ENCODE measurements at places on chromosomes 7 and 10.

DNA sequence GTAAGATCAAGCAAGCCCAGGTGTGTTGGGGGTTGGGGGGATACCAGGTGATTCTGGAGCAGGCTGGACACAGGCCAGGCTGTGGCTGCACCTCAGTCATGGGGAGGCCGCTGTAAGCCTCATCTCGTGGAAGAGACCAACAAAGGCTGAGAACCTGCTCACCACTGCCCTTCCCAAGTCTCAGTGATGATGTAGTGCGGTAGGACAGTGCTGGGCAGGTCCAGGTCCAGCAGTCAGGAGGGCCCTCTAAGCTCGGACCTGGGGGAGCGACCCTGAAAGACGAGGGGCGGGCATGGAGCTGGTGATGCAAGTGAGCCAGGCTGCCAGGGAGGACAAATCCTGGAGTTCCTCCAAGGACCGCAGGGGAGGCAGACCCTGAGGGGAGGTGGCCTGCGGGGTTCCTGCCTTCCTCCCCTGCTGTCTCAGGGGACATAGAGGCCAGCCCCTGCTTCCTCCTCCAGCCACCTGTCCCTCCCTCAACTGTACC, 3.3 kb upstream of the PWWP2B start:
- no peak for DNase-seq

DNA sequence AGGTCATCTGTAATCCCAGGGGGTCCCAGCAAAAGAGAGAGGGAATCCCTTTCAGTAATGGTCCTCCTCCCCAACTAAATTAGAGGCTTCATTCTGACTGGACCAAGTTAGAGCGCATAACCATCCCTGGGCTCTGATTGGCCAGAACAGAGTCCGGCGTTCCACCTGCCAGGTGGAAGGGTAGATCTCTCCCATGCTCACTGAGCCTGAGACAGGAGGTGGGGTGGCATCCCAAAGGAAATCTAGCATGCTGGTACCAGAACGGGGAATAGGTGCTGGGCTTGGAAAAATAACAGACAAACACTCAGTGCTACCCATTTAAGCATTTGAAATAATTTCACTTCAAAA, 21.0 kb upstream of the TSPAN33 start:
- DNase-seq = no peak

- no peak for DNase-seq
Observed at GRCh38 chr7:129110258-129110981, 34.1 kb upstream of the TSPAN33 start.

DNA sequence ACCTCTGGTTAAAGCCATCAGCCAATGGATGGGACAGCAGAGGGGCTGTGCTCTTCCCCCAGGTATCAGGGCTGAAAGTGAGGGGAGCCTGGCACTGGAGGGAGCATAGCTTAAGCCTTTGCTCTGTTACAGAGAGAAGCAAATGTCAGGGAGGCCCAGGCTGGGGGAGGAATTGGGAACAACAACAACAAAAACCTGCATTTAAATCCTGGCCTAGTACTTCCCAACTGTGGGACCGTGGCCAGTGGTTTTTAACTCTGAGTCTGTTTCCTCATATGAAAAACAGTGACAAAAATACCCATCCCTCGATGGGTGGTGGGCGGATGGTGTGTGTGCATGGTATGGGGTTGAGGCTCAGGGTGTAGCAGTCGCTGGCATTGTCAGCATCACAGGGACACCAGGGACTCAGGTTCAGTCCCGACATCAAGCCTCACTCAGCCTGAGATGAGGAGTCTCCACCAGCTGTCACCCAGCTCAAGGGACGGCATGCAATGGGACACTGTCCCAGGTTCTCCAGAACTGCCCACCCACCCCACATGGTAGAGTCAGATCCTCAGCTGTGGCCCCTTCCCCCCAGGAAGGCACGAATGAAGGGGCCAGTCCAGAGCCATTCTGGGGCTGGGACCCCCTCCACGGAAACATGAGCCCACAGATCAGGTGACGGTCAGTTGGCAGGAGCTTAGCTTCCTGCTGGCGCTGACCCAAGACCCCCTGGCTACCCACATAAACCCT, 74.5 kb downstream of the AFAP1L2 start:
- no peak for DNase-seq

GRCh38 chr7:1097120-1097504, 9.2 kb downstream of the GPER1 start:
- DNase-seq = no peak

DNA sequence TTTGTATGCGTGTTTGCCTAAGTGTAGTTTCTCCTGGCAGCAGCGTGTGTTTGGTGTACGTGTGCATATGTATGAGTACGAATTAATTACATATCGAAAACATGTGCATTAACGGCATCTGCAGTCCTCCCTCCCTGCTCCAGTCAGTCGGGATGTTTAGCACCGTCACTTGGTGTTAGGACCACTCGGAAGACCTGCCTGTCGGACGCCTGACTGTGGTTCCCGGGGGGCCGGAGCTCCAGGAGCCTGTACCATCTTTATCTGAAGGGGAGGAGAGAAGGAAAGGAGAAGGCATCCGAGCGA, 1.1 kb upstream of the CNTNAP2 start:
- DNase-seq = no peak

- DNase-seq = no peak
Observed at GRCh38 chr7:98687111-98687751, 70.1 kb downstream of the NPTX2 start.

- DNase-seq = no peak
Observed at GRCh38 chr10:102133373-102134195, 744 bp downstream of the PPRC1 start.

DNA sequence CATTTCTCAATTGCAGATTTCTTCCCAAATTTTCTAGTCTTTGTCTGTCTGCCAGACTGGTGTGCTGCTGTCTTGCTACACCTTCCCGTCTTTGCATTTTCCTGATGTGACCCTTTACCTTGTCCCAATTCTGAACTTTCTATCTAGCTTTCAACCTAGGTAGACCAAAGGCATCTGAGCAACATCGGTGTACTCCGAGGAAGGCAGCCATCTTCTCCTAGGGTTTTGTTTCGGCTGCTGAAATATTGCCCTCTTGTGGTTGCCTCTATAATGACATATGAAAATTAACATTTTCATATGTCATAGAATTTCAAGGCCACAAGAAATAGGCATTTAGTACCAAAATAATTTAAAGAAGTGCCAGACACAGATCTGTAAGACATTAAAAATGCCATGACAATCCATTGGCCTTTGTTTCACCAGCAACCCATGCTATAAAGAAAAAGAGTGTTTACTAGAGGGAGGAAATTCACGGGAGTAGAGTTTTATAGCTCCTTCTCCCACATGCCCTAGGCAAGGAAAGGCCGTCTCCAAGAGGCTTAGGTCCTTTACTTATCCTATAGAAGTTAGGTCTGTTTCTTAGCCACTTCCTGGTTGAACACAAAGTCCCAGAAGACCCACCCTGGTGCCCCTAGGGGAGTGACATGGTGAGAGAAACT, 23.4 kb downstream of the OR9A2 start:
- DNase-seq = no peak

GRCh38 chr10:71053169-71053895, 159.0 kb upstream of the UNC5B start:
- no peak for DNase-seq

- no peak for DNase-seq
Observed at GRCh38 chr7:141042222-141043193, 27.8 kb upstream of the MRPS33 start.

GRCh38 chr7:151615784-151616183, 96.1 kb upstream of the RHEB start:
- DNase-seq = no peak

DNA sequence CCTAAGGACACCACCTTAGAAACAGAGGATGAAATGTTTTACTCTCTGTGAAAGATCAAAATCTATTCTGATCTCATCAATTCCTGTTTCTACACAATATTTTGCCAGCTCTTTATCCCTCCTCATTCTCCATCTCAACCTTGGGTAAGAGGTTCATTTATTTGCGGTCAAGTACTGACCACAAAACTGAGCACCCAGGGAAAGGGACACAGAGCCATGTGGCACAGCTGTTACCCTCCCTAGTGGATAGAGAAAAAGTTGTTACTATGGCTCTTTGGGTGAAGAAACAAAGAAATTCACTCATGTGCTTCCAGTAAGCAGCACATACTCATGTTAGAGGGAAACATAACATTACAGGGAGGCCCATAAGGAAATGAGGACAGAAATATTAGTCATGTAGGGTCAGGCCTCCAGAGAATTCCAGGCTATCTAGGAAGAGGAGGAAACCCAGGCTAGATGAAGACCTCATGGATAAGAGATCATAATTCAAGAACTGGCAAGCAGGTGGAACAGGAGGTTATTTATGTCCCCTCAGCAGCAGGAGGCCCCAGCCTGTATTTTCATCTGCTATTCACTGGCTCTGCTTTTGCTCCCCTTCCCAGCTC, 114.5 kb downstream of the ATE1 start:
- DNase-seq = no peak

DNA sequence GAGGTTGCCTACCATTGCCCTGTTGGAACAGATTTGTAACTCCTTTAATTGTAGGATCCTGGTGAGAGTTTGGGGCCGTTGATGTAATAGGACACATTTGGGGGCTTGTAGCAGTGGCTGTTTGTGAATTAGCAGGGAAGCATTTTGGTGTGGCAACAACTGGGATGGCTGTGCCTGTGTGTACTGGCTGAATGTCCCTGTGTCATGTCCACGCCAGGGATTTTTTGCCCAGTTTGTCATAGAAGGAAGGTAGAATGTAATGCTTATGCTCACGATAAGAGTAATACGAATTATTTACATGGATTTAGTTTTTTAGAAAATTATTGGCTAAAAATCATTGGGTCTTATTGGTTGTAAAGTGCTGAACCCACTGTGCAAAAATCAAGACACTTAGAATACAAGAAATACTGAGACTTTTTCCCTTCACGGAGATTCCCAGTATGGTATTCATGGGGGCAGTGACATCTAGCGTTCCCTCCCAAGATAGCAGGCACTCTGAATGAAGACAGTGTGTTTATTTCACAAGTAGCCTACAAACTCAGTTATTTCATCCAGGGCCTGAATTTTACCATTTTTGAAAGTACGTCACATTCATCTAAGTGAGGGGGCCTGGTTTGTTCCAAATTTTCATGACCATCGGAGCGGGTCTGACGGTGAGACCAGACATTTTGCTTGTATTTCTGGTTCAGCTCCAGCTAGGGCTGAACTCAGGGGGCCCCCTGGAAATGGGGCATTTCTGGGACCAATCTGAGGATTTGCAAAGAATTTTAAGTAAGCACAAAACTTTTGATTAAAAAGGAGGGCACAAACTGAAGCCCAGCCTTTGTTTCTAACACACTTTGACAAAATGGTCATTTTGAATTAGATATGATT, 74.7 kb downstream of the CACNB2 start:
- DNase-seq = no peak

GRCh38 chr10:49611816-49612512, 1.9 kb downstream of the SLC18A3 start:
- DNase-seq = no peak

- DNase-seq = no peak
Observed at GRCh38 chr7:7820939-7821338, 102.5 kb upstream of the RPA3 start.

DNA sequence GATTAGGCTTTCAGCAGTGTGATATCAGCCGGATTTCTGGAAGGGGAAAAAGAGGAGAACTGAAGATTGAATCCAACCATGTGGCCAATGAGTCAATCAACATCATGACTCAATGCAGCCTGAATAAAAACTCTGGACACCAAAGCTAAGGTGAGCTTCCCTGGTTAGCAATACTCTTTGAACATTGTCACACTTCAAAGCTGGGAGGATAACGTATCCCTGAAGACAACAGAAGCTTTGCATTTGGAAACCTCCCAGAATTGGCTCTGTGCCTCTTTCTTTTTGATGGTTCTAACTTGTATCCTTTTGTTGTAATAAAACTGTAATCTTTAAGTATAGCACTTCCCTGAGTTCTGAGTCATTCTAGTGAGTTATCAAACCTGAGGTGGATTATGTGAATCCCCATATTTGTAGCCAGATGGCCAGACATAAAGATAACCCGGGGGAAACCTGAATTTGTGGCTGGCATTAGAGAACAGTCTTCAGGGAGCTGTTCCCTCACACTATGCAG, 284.4 kb downstream of the IPMK start:
- no peak for DNase-seq

- DNase-seq = no peak
Observed at GRCh38 chr7:150942001-150942590, 36.0 kb downstream of the KCNH2 start.

- no peak for DNase-seq
Observed at GRCh38 chr7:471866-472639, 47.6 kb downstream of the PDGFA start.

- no peak for DNase-seq
Observed at GRCh38 chr7:107746006-107746405, 2.1 kb downstream of the CBLL1 start.

DNA sequence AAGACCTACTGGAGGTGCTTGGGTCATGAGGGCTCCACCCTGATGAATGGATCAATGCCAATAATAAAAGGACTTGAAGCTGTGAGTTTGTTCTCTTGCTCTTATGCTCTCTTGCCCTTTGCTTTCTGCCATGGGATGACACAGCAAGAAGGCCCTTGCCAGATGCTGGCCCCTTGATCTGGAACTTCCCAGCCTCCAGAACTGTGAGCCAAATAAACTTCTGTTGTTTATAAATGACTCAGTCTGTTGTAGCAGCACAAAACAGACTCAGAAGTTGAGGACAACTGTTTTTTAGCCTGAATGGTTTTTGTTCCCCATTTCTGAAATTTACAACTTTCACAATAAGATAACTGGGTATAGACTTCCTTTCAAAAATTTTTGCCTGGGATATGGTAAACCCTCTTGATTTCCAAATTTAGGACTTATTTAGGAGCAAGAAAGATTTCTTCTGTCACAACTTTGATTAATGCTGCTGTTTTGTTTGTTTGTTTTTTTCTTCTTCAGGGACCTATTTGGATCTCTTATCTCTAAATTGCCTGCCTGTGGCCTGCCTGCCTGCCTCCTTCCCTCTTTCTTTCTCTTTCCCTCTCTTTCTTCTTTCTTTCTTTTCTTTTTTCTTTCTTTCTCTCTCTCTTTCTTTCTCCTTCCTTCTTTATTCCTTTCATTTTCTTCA, 12.1 kb downstream of the ENTPD1 start:
- no peak for DNase-seq

- DNase-seq = no peak
Observed at GRCh38 chr10:115903207-115903606, 369.8 kb downstream of the GFRA1 start.

GRCh38 chr7:25886387-25887240, 265.4 kb upstream of the NFE2L3 start:
- DNase-seq = no peak

- DNase-seq = no peak
Observed at GRCh38 chr10:87541114-87541513, 36.4 kb downstream of the MINPP1 start.

- no peak for DNase-seq
Observed at GRCh38 chr10:11080564-11080984, 62.9 kb downstream of the CELF2 start.

Measured in cortex of kidney (tissue), 1 donor.